Brain pericyte (primary cell): ENCODE measurements at places on chromosomes 4 and X.

- DNase-seq = no peak
Observed at GRCh38 chrX:49925176-49925575, 2.8 kb downstream of the CLCN5 start.

GRCh38 chr4:79796948-79797347 is 276.1 kb downstream of the ANTXR2 start:
- DNase-seq = no peak

- DNase-seq = no peak
Observed at GRCh38 chrX:149124526-149125108, 380.5 kb downstream of the IDS start.

DNA sequence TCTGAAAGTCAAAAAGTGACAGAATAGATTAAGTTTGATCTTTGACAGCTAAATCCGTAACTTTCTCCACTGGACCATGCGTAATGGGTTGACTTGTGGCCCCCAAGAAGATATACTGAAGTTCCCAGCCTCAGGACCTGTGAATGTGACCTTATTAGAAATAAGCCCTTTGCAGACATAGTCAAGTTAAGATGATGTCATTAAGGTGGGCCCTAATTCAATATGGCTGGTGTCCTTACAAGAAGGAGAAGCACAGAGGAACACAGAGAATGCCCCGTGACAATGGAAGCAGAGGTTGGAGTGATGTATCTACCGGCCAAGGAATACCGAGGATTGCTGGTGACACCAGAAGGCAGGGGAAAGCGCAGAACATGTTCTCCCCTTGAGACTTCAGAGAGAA is 14.4 kb downstream of the ENPP6 start:
- DNase-seq = no peak

GRCh38 chrX:67612231-67612630 is 68.4 kb downstream of the AR start:
- no peak for DNase-seq

DNA sequence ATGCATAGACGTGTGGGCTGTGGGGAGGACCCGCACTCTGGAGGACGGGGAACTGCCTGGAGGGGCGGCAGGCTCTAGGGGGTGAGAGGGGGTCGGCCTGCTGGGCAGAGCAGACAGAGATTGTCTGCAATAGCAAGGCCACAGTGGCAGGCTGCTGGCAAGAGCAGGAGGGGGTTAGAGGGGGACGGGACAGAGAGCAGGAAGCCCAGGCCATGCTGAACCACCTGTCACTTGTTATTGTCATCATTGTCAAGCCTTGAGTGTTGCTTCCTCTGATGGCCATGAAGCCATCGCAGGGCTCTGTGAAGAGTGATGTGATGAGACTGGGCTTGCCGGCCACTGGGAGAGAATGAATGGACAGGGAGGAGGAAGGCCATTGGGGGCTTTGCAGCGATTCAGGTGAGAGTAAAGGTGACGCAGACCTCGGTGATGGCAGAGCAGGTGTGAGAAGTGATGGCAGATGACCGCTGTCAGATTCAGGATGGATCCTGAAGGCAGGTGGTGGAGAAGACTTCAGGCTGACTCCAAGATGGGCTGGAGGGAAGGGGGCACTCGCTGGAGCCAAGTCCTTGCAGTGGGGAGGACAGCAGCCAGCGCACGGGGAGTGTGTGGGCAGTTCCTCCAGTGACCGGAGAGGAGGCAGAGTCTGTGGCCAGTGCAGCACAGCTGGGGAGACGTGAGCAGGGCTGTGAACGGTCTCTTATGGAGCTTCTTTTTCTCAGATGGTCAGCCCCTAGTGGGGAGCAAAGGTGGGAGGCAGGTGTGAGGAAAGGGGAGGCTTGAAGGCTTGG is 43.6 kb downstream of the HTT-AS start:
- DNase-seq = no peak

GRCh38 chr4:1122505-1122904 is 9.1 kb upstream of the RNF212 start:
- DNase-seq = no peak

- no peak for DNase-seq
Observed at GRCh38 chr4:156889616-156890594, 81.7 kb downstream of the PDGFC start.

DNA sequence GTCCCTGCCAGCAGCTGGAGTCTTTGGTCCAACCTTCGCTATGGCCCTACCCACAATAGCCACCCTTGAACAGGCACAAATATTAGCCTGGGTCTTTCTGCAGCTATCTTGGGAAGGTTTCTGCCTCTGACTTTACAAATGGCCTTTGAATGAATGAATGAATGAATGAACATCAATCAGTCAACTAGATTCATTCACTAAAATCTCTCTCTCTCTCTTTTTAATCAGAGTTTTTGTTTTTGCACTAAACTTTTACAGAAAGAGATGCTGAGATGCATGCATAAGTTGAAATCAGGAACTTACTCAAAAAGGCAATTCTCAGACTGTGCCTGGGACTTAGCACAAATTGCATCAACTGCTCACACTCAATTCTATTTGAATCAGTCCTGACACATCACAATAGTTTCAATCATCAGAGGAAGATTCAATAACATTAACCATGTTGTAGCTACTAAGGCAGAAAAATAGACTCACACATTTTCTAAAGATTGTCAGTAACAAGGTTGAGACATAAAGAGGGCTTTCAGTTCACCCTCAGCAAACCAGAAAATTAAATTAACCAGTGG is 55.0 kb downstream of the ANXA3 start:
- no peak for DNase-seq
